ENCODE measurements at places on chromosomes 12 and 14.

DNA sequence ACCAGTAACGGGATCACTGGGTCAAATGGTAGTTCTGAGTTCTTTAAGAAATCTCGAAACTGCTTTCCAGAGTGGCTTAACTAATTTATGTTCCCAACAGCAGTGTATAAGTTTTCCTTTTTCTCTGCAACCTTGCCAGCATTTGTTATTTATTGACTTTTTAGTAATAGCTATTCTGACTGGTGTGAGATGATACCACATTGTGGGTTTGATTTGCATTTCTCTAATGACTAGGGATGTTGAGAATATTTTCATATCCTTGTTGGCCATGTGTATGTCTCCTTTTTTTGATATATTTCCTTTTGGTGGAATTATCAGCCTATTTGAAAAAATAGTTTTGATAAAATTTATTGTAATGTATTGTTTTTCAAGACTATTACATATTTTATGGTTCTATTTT is 701.2 kb upstream of the FBXO33 start:
- no peak for DNase-seq

DNA sequence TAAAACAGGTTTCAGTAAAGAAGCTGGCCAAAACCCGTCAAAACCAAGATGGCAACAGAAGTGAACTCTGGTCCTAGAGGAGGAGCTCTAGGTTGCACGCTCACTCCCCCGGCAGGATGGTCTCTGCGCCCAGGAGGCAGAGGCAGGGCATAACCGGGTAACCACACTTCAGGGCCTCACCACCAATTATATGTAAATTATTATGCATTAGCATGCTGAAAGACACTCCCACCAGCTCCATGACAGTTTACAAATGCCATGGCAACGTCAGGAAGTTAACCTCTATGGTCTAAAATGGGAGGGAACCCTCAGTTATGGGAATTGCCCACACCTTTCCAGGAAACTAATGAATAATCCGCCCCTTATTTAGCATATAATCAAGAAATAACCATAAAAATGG is 20.1 kb upstream of the SLC6A12 start:
- no peak for DNase-seq

DNA sequence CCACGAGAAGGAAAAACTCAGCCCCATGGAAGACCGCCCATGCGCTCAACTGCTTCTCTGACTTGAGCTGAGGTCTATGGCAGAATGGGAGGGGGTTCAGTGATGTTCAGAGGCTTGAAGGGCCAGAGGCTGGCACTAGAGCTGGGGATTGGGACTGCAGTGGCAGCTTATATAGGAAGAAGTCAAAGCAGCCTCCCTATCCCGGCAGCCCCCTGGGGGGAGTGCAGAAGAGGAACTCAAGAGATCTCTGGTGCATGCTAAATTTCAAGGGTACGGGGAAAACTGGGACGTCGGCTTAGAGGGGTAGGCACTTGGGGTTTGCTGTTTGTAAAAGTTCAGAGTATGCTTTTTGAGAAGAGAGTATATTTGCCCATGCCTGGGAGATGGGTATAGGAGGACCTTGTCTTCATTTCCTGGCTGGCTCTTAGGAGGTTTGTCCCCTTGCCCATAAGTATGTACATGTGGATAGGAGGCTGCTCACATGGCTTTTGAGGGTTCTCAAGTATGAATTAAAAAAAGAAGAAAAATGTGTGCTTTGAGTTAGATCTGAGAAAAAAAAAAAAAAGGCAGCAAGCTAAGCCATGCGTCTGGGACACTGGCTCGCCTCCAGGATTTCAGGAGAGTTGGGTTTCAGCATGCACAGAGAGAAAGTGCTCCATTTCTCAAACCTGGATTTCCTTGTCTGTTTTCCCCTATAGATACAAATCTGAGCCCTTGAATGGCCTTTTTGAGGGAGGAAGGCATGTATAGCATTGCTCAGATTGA is 3.2 kb upstream of the MEG3 start:
- no peak for DNase-seq

DNA sequence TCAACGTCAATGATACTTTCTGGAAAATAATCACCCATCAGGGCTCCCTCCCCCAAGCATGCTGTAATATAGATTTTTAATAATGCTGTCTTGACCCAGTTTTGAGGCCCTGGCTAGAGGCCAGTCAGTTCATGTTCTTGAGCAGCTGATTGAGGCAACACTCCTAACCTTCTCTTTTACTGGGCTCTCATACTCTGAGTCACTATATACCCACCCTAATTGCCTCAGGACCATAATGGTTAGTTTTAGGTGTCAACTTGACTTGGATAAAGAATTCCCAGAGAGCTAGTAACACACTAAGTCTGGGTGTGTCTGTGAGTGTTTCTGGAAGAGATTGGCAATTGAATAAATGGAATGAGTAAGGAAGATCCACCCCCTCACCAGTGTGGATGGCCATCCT is 527.0 kb upstream of the ATP2B1 start:
- DNase-seq: no peak

DNA sequence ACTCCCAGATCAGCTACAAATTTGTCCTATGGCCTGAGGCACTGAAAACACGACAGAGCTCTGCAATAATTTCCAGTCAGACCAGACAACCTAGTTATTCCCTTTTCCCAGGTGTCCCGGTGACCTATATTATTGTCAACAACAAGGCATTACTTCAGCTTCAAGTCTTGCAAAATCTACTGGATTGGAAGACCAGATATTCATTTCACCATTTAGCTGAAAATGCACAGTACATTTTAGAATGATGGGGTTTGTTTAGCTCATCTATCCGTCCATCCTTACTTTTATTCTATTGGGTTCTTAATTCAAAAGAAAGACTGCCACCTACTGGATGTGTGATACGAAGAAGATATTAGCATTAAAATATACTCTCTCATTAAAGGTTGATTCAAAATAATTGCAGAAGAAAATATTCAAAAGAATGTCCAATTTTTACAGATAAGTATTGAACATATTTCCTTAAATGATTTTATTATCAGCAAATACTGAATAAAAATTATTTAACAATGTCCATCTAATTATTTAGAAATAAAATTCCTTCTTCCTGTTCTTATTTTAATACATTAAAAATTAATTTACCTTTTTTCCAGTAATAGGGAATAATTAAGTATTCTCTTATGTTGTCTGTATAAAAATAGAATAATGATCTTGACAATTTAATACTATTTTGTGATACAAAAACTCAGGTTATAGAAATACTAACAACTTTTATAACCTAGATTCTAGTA is 244.9 kb upstream of the LRIG3 start:
- no peak for DNase-seq

DNA sequence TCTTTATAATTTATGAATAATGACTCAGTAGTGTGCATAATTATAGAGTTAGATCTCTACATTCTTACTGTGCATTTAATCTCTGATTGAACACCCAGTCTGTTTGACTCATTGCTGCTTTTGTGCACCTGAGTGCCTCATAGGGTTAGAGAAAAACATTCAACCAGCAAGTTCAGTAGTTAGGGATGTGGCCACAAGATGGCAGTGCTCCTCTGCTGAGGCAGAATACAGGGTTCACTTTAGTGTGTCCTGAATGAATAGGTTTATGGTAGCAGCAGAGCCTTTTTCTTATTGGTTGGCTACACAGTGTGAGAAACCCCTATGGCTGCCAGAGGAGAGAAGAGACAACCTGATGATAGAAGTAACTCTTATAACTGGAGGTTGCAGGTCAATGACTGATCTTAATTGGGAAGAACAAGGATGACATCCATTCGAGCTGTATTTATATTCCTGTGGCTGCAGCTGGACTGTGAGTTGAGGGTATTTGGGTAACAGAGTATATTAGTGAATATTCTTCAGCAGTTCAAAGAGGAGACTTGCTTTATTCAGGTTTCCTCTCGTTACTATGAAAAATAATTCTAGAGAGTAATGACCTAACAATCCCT is 194.9 kb upstream of the OR4E1 start:
- DNase-seq: peak; percentile 65

GRCh38 chr12:58095002-58095401 is 153.6 kb downstream of the ATP23 start:
- DNase-seq: no peak

DNA sequence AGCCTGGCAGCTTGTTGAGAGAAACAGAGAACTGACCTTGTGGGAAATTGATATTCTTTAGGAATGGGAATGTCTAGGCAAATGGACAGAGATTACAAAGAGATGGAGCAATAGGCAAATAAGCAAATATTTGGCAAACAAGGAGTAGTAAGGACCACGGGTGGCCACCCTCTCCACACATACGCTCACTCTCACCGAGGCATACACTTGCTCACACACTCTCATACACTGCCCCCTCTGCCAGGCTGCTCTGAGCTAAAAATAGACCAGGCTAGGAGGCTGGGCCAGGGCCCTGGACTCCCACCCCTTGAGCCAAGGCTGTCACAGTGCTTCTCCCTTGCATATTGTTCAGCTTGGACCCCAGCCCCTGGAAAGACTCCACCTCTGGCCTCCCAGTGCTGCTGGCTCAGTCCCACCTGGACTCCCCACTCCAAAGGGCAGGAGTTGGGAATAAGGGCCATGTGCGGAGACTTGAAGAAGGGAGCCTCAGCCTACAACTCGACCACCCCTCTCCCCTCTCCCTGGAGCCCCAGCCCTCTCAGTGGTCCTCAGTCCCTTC is 1.1 kb downstream of the PPP1R1A start:
- no peak for DNase-seq

DNA sequence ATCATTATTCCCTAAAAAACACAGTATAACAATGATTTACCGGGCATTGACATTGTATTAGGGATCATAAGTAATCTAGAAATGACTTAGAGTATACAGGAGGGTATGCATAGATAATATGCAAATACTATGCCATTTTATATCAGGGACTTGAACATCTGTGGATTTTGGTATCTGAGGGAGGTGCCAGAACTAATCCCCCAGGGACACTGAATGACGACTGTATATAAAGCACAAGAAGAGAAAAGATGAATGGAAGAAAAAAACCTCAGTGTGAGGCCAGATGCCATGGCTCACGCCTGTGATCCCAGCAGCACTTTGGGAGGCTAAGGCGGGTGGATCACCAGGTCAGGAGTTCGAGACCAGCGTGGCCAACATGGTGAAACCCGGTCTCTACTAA is 25.5 kb upstream of the COX6A1 start:
- no peak for DNase-seq

DNA sequence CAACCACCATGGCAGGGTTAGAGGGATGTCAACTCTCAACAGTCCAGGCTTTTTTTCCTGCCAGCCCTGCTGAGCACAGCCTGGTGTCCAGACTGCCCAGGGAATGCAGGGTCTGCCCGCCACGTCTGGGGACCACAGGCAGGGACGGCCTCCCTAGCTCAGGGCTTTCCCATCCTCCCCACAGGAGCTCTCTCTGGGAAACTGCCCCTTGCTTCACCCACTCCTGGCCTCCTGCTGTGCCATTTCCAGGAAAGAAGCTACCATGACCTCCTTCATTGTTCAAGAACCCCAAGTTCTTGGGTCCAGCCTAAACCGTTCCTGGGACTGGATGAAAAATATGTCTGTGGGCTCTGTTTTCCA is 4.8 kb downstream of the SCNN1A start:
- no peak for DNase-seq

DNA sequence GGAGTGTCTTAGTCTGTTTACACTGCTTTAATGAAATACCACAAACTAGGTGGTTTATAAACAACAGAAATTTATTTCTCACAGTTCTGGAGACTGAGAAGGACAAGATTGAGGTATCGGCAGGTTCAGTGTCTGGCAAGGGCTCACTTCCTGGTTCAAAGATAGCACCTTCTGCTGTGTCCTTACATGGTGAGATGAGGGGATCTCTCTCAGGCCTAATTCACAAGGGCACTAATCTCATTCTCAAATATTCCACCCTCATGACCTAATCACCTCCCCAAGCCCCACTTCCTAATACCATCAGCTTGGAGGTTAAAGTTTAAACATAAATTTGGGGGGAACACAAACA is 35.0 kb upstream of the PLEK2 start:
- DNase-seq: no peak

DNA sequence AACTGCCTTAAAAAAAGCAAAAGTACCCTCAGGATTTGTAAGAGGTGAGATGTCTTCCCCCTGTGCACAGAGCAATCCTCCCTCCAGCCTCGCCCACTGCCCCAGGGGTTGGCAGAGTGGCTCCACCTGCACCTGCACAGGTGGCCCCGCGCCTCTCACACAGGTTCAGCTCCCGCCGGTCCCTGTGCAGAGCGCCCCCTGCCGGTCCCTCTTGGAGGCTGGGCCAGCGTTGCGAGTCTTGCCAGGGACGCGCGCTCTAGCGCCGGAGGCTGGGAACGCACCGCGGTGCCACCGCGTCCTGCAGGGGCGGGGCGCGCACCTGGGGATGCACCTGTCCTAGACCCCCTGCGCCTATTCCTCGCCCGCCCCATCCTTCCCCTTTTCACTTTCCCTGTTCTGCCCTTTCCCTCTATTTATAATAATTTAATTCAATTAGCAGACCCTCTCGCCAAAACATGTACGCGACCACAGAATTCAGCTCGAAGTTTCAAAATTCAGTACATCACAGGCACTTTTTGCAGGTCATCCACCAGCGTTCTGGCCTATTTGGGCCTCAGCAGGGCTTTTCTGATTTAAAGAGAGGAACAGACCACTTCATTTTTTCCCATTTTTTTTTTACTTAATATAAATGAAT is 618.6 kb downstream of the AACS start:
- no peak for DNase-seq

- DNase-seq: no peak
These were observed 17.9 kb downstream of the RECQL start for GRCh38 chr12:21483531-21483930.

DNA sequence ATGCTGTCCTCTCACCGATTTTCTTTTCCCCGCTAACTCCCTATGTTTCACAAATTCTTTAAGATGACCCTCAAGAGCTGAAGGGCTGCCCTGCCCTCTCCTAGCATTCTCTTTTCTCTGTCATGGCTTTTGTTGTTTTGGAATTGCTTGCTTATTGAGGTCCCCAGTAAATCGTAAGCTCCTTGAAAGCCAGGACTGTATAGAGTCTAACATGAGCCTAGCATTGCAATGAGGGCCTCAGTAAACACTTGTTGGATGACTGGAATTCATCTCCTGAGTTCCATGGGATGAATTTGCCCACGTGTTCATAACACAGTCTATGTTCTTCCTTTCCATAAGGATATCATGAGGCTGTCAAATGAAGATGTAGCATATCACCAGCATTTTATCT is 92.2 kb downstream of the APAF1 start:
- no peak for DNase-seq

DNA sequence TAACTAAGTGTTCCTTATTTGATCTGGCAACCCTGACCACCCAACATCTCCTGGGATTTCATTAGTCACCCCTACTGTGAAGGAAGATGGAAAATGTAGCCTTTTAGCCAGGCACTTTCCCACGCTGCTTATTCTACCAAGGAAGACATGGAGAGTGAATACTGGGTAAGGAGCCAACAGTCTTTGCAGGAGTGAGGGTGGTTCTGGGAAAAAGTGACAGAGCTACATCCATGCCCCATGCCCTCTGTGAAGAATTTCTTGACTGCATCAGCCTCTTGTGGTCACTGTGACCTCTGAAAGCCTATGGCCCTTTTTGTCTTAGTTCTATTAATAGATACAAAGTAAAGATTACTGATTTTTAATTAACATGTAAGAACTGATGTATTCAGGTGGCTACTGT is 196.0 kb upstream of the EEA1 start:
- DNase-seq: no peak

- DNase-seq: peak; percentile 7
These were observed at the start of gene PPFIA2 for GRCh38 chr12:81759190-81760051. PPFIA2 (minus strand) TSS chr12:81759350.

- no peak for DNase-seq
These were observed 152.4 kb downstream of the BRMS1L start for GRCh38 chr14:35978561-35978960.
